ENCODE measurements at places on chromosomes 5 and 9. TPM values are rescaled to one million over a fixed set of nuclear protein-coding genes. Genes with fewer than 3 reads are reported as not detected.

DNA sequence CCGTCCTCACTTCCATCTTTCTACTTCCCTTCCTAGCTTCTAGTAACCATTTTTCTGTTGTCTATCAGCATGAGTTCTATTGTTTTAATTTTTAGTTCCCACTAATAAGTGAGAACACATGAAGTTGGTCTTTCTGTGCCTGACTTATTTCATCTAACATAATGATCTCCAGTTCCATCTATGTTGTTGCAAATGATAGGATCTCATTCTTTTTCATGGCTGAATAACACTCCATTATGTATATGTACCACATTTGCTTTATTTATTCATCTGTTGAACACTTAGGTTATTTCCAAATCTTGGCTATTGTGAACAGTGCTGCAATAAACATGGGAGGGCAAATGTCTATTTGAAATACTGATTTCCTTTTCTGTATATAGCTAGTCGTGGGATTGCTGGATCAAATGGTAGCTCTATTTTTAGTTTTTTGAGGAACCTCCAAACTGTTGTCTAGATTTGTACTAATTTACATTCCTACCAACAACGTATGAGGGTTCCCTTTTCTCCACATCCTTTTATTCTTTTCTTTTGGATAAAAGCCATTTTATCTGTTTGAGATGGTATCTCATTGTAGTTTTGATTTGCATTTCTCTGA, 50.3 kb downstream of the NSD1 start:
- H3K27ac ChIP-seq, result peak overlapping the region; percentile 1
- no peaks in the 10 kb centered on the region for H3K27me3 ChIP-seq
- no peak overlapping the region for H3K4me3 ChIP-seq
- peaks cover 8% of the 10 kb centered on the region for H3K36me3 ChIP-seq
- H3K4me1 ChIP-seq, result peaks cover 3% of the 10 kb centered on the region

DNA sequence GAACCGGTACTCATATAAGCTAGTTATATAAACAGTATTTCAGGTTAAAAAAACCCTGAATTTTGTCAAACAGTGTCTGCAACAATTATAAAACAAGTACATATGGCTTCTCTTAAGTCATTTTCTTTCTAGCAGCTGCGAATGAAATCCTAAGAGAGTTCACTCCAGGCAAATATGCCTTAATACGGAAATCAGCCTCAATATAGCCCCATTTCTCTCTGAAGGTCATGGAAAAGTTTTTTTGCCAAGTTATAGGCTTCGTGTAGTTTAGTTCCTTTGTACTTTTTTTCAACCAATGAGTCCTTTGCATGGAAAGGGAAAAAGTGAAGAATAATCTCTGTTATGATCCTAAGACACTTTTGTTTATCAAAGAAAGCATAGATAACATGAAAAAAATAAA, 848.0 kb upstream of the ACO1 start:
- H3K4me1 ChIP-seq, result no peaks in the 10 kb centered on the region
- DNase-seq, result no peak
- H3K27me3 ChIP-seq, result no peaks in the 10 kb centered on the region
- no peak overlapping the region for H3K27ac ChIP-seq

- no peak overlapping the region for H3K27ac ChIP-seq
- H3K27me3 ChIP-seq, result no peaks in the 10 kb centered on the region
- no peak for DNase-seq
Measured at GRCh38 chr5:23763170-23763569, 255.8 kb downstream of the PRDM9 start.

- no peak for DNase-seq
- no peaks in the 10 kb centered on the region for H3K27me3 ChIP-seq
- H3K4me1 ChIP-seq, result no peaks in the 10 kb centered on the region
- no peaks in the 10 kb centered on the region for H3K36me3 ChIP-seq
- no peak overlapping the region for H3K4me3 ChIP-seq
- H3K27ac ChIP-seq, result no peak overlapping the region
Measured at GRCh38 chr9:80720579-80720978, 968.8 kb downstream of the TLE1 start.

LCN1 gene
- not detected for total RNA-seq

DNA sequence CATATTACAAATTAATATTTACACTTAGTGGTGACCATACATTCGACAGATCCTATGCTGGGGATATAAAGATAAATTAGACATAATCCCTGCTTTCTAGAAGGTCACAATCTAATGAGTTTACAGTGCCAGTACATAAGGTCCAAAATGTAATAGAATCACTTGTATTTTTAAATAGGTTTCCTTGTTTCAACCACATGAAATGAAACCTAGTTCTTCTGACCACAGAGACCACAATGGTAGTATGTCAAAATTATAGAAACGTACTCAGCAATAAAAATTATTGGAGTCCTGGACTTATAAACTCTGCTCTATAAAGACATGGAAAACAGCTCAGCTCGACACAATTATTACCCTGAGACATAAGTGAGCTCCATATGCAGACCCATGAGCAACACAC, 444.3 kb downstream of the SPOCK1 start:
- DNase-seq, result no peak
- no peak overlapping the region for H3K27ac ChIP-seq
- no peaks in the 10 kb centered on the region for H3K36me3 ChIP-seq

Data from left lung (tissue), 14 donors.